D341Med (cell line): ENCODE measurements at places on chromosomes 5 and 9.

DNA sequence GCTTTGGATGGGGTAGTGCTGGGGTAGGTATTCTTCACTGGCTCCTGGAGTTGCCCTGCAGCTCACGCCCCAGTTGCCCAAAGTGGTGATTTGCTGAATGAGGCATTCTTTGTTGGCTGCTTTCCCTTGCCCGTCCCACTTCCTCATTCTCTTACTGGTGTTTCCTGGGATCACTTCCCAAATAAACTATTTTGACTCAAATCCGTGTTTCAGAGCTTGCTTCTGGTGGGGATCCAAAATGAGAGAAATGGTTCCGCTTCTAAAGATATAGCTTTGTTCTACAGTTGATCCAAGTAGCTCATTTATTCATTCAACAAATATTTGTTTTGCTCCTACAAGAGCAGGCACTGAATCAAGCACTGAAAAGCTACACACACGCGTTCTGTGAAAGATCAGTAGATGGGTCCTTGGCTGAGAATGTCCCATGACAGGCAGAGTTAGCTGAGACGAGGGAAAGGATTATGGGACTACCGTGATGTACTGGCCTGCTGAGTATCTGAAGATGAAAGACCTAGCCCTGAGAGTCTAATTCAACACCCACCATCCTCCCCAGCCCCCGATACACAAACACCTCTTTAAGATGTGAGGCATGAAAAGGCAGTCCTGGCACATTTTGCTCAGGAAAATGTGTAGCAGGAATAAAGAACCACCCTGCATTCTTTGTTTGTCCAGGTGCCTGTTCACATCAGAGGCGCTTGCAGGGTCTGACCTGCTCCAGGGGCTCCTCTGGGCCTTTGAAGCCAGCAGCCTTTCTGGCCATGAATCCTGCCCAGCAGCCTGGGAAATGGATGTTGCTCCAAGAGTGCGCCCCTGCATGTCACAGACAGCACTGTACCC, 143.1 kb upstream of the RANBP3L start:
- no peak for DNase-seq

- peak; percentile 93 for DNase-seq
These were observed at the start of gene CIZ1 for GRCh38 chr9:128191406-128192046. TSS of gene CIZ1 (minus strand) at chr9:128191572. CDS start at chr9:128190857, 715 bp downstream.

DNA sequence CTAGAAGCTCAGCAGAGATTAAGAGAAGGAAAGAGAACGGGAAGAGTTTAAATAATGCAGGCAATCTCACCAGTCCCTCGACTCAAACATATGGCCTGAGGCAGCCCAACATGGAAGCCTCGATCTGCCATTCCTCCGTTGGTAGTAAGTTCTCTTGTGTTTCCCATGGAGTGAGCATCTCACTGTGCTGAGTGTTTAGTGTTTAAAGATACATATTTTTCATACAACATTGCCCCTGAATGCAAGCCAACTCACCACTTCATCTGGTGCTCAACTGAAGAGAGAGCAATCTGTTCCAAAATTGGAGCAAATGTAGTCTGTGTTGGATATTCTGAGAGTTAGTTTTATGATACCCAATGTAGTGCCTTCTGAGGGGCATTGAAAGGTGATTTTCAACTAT, 171.5 kb upstream of the ATP10B start:
- DNase-seq, result no peak

DNA sequence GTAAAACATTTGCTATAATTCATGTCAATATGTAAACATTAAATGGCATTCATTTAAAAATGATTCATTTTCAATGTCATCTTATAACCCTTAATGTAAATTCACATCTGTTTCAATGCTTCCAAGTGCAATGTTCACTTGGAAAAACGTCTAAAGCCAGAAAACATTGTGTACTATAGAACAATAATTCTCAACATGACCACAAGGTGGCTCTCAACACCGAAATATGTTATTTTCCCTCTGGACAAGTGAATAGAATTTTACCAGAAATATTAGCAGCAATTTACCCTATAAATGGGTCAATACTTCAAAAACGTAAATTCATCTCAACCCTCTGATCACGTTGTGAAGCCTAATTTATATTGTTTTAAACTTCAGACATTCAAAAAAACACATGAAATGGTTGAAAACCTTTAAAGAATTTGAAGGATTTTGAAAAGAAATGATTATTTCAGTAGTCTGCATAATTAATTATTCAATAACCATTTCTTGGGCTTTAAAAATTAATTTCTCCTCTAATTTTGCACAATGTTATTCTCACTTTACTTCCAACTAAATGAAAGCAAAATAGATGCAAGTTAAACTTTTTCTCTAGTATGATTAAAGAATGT, 11.0 kb downstream of the CDH10 start:
- no peak for DNase-seq
